ENCODE measurements at places on chromosomes 7 and 10. TPM values are rescaled to one million over a fixed set of nuclear protein-coding genes. Genes with fewer than 3 reads are reported as not detected.

Gene C10orf62
- 2.3 TPM for total RNA-seq

Gene C10orf53
- total RNA-seq: not detected

Gene NEUROG3
- not detected for total RNA-seq

Gene FAM25C
- not detected for total RNA-seq

Gene CHAT
- total RNA-seq: not detected

Gene GPR146
- total RNA-seq: 13.1 TPM

Gene CRTAC1
- 14.3 TPM for total RNA-seq

Gene FLNC
- total RNA-seq: 190 TPM

Gene GRM3
- 0.18 TPM for total RNA-seq

Data from metanephros (tissue), 2 donors.